ENCODE measurements at places on chromosomes 7 and 10. TPM values are rescaled to one million over a fixed set of nuclear protein-coding genes. Genes with fewer than 3 reads are reported as not detected.

Gene TCF7L2
- polyA plus RNA-seq: 50.4 TPM

Gene ASAH2
- polyA plus RNA-seq: 6.8 TPM

Gene AGR2
- polyA plus RNA-seq: 60.8 TPM

Gene ZP3
- polyA plus RNA-seq: 3.3 TPM

Gene CRHR2
- polyA plus RNA-seq: 0.07 TPM

Gene GIMAP1
- 2.4 TPM for polyA plus RNA-seq

Gene SLC26A5
- polyA plus RNA-seq: 0.75 TPM

Gene MRC1
- polyA plus RNA-seq: 9.5 TPM

Gene FEZF1
- not detected for polyA plus RNA-seq

Gene GIMAP2
- polyA plus RNA-seq: 7.2 TPM

Gene GJD4
- polyA plus RNA-seq: 0.13 TPM

DNA sequence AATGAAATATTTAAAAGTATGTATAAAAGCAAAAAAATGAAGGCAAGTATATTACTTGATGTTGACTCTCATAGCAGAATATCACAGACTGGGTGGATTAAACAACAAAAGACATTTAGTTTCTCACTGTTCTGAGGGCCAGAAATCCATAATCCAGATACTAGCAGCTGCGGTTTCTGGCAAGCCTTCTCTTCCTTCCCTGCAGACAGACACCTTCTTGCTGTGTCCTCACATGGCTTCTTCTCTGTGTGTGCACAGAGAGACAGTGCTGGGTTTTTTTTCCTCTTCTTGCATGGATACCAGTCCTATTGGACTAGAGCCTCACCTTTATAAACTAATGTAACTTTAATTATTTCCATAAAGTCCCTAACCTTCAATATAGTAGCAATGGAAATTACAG is 127.9 kb upstream of the AKR1E2 start:
- DNase-seq: no peak

GRCh38 chr10:29807163-29807806 is 172.5 kb upstream of the SVIL start:
- DNase-seq: no peak

DNA sequence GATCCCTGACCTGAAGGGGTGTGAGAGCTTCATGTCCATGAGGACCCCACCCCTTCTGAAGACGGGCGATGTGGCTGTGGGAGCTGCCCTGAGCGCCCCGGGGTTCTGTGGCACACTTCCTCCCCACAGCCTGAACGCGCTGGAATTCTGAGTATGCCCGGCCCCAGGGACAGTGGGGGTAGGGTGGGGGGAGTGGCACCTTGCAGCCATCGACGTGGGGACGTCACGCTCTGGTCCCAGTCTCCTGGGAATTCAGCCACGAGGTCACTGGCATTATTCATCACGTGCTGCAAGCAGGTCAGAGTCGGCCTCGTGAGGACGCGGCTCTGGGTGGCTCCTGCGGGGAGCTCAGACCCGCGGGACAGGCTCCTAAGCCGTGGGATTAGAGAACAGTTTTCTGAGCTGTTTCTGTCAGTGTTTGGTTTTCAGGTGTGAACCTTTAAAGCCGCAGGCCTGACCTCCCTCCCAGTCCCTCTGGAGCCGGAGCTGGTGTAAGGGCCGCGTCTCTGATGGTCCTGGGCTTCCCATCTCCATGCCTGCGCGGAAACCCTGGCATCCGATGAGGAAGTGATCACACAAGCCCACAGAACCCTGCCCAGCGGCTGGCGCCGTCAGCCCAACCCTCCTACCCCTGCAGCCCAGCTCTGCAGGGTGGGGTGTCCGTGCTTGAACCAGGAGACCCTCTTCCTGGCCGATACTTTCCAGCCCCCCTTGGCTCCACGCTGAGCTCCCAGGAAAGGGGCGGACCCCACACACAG is 16.1 kb downstream of the GPR146 start:
- no peak for DNase-seq

DNA sequence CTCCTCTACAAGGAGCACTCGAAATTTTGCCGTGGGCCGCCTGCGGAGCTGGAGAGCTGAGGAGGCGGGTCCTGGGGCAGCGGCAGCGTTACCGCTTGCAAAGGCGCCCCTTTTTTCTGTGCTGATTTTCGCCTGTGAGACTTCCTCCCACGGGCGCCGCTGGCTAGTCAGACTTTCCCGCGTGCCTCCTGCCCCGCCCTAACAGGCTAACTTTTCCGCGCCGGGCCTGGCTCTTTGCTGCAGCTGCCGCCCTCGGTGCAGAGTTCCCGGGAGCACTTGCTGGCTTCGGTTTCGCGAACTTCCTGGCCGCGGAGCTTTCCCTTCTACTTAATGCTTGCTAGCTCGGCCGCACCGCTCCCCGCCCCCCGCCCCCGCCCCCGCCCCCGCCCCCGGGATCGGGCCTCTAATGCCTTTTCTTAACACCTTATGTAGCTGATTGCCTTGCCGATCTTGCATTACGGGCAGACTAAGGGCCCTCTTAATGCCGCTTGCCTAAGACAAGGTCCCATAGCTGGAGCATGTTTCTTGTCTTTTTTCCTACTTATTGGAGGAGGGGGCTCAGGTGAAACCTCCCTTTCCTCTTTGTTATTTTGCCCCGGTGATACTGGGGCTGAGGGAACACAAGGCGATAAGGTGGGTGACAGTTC is 37.9 kb upstream of the RASGEF1A start:
- DNase-seq: no peak

GRCh38 chr7:148485618-148486017 is 104.9 kb upstream of the C7orf33 start:
- DNase-seq: peak; percentile 32

GRCh38 chr10:44651834-44652233 is 259.3 kb upstream of the TMEM72 start:
- DNase-seq: no peak

- no peak for DNase-seq
These were observed 16.3 kb upstream of the MYL7 start for GRCh38 chr7:44157116-44158080.

DNA sequence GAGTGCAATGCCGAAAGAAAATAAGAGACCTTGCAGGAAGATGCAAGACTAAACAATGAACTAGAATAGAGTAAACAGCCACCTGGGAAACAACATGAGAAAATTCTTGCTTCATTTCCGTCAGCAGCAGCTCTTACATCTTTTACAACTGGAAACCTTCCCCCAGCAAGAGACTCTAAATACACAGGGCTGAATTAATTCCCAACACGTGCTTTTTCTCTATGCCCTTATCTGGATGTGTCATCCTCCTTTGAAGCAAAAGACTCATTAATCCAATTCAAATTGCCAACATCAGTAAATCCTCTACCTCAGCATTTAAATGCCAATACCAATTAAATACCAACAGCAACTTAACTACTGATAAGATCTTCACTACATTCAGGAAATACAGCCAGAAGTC is 99.0 kb upstream of the PDE1C start:
- no peak for DNase-seq

GRCh38 chr10:129045599-129045998 is 421.4 kb upstream of the MGMT start:
- no peak for DNase-seq

GRCh38 chr7:16026253-16027020 is 340.0 kb upstream of the MEOX2 start:
- DNase-seq: no peak

GRCh38 chr7:4242706-4243105 is 439.4 kb upstream of the FOXK1 start:
- DNase-seq: no peak

DNA sequence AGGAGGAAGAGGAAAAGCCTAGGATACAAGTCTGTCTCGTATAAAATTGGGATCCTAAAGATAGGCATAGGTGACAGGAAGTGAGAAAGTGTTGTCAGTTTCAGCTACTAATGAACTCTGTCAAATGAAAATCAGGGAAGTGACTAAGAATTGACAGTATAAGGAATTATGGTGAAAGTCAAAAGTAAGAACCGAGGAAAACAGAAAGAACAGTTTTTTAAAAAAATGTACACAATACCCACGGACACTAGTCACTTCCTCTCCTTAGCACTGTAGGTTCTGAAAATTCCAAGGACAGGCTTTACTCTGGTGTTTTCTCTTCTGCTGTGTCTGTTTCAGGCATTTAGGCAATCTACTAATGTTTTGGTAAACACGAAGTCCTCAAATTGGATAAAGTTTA is 42.3 kb downstream of the ATAD1 start:
- no peak for DNase-seq

DNA sequence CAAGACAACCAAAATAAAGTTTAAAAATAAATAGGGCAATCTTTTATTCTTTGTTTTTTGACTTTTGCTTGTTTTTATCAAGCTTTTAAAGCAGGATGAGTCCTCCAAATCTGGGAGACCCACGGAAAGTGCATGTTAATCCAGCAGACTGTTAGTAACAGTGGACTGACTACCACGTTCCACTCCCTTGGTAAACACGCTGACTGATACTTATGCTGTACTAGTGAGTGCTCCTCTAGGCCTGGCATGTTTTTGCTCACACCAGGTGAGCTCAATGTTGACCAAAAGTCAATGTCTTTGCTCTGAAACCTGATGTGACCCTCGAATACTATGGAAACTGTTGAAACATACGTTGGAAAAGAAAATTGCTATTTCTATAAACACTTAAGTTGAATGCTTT is 88.4 kb downstream of the KIAA1549 start:
- DNase-seq: no peak

DNA sequence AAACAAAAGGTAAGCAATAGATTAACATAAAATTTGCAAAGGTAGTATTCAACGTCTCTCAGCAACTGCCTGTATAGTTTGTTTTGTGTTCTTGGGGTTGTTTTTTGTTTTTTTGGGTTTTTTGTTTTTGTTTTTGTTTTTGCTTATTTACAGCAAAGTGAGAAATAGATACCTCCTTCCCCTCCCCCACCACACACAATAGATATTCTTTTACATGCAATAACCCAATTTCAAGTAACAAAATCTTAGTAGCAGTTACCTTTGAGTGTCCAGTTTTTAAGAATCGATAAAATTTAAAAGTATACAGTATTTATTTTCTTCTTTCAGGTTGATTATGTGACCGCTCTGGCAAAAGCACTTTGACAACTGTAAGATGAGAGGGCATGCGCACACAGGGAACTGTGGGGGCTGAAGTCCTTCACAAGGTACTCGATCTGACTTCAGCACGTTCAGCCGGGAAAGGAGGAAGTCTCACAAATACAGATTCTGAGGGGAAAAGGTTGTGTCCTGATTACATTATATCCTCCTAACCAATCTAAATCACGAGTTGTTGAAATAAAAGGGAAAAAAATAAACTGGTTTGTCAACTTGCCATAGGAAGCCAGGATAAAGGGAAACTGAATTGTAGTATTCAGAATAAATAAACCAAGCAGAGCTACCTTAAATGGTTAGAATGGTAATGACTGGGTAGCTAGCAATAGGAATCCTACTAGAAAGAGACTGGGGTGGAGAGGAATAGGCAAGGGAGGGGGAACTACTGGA is 47.8 kb downstream of the CPEB3 start:
- peak; percentile 56 for DNase-seq

- DNase-seq: no peak
These were observed 27.6 kb upstream of the PIK3AP1 start for GRCh38 chr10:96747734-96748550.

DNA sequence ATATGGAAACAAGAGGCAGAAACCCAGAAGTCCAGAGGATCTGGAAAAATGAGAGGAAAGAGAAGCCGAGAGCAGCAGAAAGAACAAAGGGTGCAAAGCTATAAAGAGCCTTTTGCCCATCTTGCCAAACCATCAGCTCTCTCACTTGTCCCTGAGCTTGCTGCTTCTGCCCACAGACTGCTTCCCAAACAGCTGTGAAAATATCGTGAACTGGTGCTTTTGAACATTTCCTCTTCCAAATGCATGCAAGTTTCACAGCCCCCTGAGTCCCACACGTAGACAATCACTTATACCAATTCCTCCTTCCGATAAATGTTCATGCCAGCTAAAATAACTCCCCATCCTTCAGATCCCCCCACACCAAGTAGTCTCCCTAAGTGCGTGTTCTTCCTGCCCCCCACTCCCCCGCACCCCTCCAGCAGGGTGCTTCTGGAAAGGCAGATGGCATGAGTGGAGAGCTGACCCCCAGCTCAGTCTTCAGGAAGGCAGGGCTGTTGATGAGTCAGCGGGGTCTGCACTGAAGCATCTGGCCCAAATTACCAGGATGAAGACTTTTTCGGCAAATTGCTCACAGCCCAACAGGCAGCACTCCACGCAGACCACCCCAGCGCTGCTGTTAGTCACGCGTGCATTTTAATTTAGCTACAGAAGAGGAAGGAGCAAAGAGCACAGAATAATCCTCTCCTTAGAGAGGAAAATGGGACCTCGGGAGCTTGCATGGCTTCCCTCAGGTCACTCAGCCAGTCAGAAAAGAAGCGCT is 76.1 kb upstream of the KCNMA1 start:
- DNase-seq: no peak

DNA sequence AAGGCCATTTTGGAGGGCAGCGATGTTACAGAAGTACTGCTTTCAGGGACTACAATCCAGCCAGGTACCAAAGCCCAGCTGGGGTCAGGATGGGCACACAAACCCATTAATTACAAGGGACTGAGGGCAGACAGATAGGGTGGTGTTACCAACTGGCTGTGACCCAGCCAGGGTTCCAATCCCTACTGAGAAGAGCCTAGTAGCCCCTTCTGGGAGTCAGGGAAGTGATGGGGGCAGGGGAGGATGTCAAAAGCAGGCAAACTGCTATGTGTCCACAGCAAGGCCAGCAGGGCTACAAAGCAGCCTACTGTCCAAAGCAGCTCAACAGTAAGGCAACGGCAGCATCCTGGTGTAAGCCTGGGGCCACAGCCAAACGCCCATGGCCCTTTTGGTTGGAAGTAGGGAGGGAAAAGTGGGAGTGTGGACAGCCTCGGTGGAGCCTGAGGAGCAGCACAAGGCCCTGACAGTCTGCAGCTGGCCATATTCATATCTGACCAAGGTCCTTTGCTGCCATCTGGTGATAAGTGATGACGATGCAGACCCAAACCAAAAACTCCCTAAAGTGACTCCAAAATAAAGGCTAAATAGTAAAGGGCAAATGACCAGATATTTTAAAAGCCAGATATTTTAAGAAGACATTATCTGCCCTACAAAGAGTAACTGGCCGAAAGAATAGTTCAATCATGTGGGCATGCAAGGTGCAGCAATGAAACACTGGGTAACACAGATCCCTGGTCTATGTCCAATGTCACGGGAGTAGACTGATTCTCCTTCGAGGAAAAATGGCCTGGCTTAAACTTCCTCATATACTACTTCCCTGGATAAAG is 56.9 kb downstream of the XPNPEP1 start:
- DNase-seq: peak; percentile 32

GRCh38 chr10:49768731-49769130 is 6.6 kb upstream of the OGDHL start:
- DNase-seq: no peak

- no peak for DNase-seq
These were observed 33.2 kb upstream of the CALU start for GRCh38 chr7:128705891-128706333.

- no peak for DNase-seq
These were observed 3.9 kb downstream of the LSMEM1 start for GRCh38 chr7:112484671-112485167.

- no peak for DNase-seq
These were observed 166.0 kb upstream of the ZMIZ1 start for GRCh38 chr10:78902815-78903214.

- DNase-seq: no peak
These were observed 280.5 kb downstream of the KCND2 start for GRCh38 chr7:120553491-120553890.

Data from left kidney (tissue), 8 donors.